Caki2 (cell line): ENCODE measurements at places on chromosomes 11 and 22. TPM values are rescaled to one million over a fixed set of nuclear protein-coding genes. Genes with fewer than 3 reads are reported as not detected.

GRCh38 chr11:60786811-60787567, 1.9 kb downstream of the MS4A10 start:
- peak; percentile 29 for DNase-seq

DNA sequence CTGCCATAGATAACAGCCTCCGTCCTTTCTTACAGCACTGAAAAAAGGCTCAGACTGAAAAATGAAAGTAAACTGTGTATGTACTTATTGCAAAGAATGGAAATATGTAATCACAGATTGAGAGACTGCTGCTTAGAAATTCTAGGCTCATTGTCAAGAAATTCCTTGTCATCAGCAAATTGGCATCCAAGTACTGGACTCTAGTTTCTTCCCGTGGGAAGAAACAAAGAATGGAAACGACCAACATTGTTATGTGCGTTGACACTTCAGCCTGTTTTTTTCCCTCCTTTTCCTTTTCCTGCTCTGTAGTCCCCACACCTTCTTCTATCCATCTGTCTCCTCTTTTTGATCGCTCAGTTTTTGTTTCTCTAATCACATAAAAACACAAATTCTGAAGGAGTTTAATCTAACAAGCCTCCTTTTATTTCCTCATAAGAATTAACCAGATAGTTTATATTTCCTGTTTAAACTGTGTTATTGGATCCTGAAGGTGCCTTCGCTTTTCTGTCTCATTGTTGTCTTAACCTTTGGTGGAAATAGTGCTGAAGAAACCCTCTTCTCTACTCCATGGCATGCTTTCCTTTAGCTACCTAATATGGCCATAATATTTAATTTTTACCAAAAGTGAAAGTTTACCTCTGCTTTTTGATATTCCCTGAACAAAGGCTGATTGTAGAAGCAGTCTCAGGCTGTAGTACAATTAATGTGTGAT, 20.0 kb upstream of the CASP12 start:
- DNase-seq, result no peak

DNA sequence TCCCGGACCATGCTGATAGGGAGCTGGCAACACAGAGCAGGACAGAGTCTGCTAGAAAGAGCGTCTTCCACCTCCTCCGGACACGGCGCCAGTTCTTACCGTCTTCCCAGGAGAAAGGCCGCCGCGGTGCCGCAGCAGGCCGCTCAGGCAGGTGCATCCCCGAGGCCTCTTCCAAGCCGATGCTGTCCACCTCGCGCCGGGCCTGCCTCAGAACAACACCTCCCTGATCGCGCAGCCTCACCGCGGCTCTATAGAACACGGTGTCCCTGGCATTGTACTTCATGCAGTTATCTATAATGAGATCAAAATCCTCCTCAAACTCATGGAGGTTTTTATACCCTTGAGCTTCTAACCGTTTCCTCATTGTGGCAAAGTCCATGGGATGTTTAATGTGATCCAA, 30.0 kb downstream of the BRD1 start:
- DNase-seq, result no peak

DNA sequence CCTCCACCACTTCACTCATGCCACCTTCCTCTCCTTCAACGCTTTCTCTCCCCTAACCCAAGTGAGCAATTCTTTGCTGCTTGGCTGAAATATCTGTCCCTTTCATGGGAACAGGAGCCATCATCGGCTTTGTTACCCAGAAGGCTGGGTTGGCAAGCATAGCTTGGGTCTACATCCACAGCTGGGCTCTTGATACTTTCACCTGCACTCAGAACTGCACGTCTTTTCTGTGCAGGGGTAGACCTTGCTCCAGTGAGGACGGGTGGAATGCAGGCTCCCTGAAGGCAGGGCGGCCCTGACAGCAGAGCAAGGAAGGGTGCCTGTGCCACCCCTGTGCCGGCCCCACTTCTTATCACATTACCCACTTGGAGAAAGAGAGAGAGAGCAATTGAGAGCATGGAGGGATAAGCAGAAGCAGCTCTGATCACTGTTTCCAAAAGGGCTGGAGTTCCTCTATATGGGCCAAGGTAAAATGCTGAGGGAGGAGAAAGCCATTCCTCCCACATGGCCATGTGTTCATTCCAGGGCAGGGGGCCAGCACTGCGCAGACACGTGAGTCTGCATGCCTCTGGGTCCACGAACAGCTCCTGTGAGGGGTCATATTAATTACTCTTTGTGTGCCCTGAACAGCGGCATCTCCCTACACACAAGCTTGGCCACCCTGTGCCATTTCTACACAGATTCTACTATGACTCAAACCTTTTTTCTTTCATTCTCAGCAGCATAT, 181.8 kb downstream of the BUD13 start:
- no peak for DNase-seq

GRCh38 chr22:49976439-49977175, 16.0 kb downstream of the PIM3 start:
- DNase-seq, result no peak

DNA sequence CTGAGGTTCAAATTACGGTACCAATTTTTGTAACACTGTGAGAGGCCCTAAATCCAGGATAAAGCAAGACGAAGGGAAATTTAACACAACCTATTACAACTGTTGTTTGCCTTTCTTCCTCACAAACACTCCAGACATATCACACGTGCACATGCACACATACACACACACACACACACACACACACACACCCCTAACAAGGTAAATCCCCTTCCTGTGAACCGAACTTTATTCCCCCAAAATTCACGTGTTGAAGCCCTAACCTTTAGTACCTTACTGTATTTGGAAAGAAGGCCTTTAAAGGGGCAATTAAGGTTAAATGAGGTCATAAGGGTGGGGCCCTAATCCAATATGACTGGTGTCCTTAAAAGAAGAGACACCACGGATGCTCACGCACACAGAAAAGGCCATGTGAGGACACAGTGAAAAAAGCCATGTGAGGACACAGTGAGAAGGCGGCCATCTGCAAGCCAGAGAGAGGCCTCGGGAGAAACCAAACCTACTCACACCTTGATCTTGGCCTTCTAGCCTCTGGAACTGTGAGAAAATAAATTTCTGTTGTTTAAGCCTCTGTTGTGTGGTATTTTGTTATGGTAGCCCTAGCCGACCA, 1.8 kb downstream of the SERGEF start:
- DNase-seq, result no peak

DNA sequence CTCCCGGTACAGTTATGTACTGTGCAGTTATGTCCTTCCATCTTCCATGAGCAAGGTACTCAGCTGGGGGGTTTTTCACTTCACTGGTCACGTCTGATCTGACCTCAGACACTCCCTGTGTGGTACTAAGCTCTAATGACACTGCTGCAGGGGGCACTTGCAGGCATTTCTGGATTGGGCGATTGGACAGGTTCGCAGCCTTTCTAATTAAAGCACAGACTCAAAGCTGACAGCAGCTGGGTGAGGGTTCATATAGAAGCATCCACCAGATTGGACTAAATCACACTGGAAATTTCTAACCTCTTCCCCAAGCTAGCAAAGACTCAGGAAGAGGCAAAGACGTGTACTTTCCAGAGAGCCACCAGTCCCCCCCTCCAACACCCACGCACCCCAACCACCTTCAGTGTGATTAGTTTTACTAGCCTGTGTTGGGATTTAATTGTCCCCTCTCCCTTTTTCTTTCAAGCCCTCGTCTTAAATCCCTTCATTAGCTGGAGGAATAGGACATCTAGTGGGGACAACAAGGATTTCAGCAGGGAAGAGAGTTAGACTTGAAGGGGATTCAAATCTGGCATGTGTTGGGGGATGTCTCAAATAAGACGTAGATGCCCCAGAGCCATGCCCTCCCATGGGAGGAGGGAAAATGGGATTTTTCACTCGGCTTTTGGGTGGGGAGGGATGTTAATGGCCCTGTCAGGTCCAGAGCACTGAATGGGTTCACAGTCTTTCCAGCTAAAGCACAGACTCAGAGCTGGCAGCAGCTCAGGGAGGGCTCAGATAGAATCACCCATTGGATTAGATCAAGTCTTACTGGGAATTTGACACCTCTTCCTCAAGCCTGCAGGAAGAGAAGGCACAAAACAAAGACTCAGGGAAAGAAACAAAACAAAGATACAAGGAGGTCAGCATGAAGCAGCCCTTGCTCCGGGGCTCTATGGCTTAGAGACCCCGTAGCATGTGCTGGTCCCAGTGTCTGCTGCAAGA, 10.9 kb downstream of the INS start:
- peak; percentile 47 for DNase-seq

DNA sequence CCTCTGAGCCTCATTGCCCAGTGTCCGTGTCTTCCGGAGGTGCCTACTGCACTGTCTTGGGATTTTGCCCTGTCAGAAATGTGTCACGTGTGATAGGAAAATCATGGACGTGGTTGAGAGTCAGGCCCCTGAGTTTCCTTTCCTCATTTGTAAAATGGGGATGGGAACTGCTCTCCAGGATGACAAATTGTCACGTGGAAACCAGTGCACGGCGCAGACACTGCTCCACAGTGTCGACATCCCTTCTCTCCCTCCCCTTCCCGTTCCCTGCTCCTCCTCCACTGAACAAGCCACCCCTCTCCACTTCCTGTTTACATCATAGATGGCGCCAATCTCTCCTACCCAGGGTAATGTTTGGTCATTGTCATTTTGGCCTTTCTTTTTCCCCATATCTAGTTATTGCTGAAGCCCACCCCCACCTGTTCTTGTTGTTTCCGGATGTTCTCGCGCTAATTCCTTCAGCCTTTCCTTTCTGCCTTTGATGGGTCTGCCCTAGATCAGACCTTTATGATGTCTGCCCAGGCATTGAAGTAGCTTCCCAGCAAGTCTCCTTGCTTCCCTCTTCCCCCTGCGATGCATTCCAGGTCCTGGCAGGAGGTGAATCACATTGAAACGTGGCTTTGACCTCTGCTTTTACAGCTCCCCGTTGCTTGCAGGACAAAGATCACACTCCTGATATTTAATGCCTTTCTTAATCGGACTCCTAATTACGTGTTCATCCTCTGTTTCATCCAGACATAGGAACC, 91.8 kb downstream of the TBC1D22A start:
- DNase-seq, result no peak

DNA sequence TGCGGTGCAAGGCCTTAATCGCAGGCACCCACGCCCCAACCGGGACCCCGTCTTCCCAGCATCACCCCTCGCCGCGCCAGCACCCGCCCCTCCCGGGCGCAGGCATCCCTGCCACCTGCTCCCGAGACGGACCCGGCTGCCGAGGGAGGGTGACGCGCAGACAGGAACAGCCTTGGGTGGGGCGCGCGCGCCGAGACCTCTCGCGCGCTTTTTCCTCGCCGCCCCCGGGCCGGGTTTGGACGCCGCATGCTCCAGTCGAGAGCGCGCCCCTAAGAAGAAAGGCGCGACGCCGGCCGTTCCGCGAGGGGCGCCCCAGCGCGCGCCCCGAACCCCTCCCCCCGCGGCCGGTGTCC, 504 bp downstream of the CFL1 start:
- DNase-seq, result peak; percentile 48

DNA sequence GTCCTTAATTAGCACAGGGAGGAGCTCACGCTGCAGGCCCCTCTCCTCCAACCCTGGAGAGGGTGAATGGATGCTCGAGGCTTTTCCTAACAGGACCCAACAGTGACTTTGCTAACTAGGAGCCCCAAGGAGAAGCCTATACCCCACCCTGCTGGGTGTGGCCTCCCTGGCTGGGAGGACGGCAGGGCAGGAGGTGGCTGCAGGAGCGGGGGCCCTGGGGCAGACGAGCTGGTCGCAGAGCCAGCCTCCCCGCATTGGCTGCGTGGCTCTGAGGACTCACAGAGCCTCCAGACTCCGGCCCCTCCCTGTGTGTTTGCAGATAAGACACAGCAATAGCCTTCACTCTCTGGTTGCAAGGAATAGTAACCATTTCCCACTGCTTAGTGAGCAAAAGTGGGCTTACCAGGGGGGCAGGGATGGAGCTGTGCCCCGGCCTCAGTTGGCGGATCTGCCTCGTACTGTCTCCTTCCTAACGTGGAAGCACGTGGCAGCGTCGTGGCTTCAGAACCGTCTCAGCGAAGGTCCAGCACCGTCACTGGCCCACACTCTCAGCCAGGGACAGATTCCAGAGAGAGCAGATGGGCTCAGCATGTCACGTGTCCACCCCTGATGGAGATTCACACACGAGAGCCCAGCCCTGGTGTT, 1087.5 kb downstream of the BRD1 start:
- DNase-seq, result no peak

DNA sequence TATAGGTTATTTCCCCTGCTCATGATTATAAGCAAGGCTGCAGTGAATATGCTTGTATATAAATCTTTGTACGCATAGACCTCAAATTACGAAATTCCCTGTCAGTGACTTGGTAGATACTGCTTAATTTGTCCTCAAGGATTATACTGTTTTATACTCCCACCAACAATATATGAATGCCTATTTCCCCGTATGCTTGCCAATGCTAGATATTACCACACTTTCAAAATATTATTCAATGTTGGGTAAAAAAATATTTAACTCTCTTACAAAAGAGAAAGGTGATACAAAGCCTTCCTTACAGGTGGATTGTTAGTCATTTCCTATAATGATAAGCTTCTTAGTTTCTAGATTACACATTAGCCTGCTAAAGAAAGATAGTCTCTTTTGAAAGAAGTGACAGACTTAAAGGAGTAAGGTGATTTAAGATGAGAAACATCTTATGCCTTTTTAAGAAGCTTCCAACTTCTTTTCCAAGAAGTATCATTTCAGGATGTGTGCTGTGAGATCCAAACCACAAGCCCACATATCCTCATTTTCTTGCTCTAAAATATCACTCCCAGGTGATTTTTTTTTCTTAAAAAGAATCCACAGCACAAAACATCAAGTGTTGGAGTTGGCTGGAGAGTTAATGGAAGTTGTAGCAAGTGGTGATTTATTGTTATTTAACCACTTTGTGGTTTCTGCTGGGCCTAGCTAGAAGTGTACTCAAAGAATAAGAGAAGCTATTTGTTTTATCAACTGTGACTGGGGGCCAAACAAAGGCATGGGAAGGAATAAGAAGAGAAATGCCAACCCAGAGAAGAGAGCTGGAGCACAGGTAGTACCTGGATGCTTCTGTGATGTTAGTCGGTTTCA, 59.2 kb downstream of the BARX2 start:
- DNase-seq, result peak; percentile 25

GRCh38 chr11:16591157-16591556, 147.3 kb upstream of the C11orf58 start:
- no peak for DNase-seq

DNA sequence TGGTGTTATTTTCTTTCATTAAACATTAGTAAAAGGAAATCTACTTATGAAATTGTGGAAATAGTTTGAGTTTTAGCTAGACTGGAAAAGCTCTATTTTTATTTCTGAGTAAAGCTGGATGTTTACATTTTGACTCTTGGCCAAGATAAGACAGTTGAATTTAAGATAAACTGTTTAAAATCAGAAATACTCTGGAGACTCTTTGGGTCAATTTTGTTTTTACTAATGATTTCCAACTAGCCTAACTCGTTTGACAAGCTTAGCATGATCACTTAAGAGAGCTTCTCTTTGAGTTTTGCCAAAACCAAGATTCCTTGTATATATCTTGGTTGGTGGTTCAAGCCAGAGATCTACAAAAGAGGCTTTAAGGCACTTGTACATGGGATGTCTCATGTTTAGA, 724.8 kb upstream of the LUZP2 start:
- no peak for DNase-seq

- no peak for DNase-seq
These were observed 272.5 kb downstream of the SBF2 start for GRCh38 chr11:10021563-10021962.

- DNase-seq, result no peak
These were observed 42.3 kb upstream of the LINC01488 start for GRCh38 chr11:69439127-69439526.

SEPTIN3 gene
- total RNA-seq, result 1.7 and 2.8 TPM in 2 replicates

IL18 gene
- 119 and 132 TPM in 2 replicates for total RNA-seq

SSTR3 gene
- not detected in 2 replicates for total RNA-seq

RNF26 gene
- total RNA-seq, result 8.0 and 13.4 TPM in 2 replicates
